ENCODE measurements at places on chromosomes 6 and 20.

- DNase-seq, result no peak
Measured at GRCh38 chr20:8858181-8858787, 210.6 kb upstream of the PLCB4 start.

DNA sequence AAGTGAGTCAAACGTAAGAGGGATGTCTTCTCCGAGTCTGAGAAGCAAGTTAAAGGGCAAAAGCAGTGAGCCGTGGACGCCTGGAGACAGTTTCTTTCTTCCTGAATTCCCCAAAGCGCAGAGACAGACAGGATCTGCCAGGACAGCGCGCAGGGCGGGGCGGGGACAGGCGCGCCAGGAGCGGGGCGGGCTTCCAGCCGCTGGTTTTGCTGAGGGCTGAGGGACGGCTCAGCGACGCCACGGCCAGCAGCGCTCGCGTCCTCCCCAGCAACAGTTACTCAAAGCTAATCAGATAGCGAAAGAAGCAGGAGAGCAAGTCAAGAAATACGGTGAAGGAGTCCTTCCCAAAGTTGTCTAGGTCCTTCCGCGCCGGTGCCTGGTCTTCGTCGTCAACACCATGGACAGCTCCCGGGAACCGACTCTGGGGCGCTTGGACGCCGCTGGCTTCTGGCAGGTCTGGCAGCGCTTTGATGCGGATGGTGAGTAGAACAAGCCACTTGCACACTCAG lies at the start of gene SCGN:
Gene SCGN, plus strand, starts transcription at position 209 of the 509 bp plus-strand sequence. Its CDS starts 189 bp downstream, at position 398.
- peak; percentile 57 for DNase-seq

DNA sequence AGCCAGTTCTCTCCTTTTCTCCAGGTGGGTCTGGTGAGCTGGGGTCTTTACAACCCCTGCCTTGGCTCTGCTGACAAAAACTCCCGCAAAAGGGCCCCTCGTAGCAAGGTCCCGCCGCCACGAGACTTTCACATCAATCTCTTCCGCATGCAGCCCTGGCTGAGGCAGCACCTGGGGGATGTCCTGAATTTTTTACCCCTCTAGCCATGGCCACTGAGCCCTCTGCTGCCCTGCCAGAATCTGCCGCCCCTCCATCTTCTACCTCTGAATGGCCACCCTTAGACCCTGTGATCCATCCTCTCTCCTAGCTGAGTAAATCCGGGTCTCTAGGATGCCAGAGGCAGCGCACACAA lies 765 bp upstream of the CFB start:
- no peak for DNase-seq

DNA sequence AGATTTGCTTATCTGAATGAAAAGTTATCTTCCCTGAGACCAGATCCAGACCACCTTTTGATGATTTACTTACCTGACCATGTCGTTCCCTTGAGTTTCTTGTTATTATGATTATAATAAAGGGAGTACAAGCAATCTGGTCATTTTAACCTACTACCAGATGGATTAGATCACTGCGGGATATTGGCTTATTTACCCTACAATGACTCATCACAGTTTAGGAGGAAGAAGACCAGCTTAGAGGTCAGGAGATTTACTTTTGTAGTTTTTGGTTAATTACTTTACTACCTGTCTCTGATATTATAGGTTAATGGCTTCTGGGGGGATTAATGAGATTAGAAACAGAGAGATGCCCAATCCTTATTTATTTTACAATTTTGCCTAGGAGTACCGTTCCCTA lies 10.7 kb downstream of the PKIB start:
- no peak for DNase-seq

DNA sequence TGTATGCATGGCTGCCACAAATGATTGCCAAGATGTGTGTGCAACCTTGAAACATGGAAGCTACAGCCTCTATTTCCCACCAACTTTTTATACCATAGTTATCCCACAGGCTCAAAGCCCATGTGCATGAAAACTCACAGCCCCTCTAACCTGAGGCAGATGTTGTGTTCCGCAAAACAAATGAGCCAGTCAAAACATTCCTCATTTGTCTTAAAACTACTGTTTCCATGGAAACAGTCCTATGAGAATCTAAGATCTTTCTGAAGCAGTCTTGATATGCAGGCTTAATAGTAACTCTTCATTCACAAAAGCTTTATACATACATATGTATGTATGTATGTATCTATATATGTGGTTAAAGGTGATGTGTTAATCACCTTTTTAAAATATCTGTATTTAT lies 31.2 kb upstream of the MANEA start:
- DNase-seq, result no peak

- DNase-seq, result no peak
Measured at GRCh38 chr20:4920131-4920530, 81.2 kb downstream of the SLC23A2 start.

DNA sequence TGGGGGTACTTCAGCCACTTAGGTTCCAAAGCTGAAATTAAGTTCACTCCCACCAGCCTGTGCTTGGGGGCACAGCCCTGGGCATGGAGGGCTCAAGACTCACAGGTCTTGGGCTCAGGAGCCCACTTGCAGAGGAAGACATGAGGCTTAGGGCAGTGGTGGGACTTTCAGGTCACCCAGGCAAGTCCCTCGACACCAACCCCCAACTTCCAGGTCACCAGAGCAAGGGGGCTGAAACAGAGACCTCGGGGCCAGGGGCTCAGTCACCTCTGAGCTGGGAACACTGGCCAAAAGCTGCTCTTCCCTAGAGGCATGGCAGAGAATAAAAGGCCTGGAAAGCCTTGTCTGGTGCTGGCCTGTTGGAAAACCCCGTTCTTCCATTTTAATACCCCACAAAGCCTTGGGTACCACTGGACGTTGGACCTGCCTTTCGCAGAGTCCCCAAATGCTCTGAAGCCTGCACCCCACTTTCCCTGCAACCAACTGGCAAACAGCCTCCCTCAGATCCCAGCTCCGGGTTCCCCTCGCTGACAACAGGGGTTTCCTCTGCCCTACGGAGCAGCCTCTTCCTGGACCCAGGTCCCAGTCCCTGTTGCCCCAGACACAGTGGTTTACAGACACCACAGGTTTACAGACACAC lies 160.9 kb upstream of the PMEPA1 start:
- no peak for DNase-seq

GRCh38 chr20:1741309-1742048 lies 83.9 kb upstream of the SIRPG start:
- no peak for DNase-seq

DNA sequence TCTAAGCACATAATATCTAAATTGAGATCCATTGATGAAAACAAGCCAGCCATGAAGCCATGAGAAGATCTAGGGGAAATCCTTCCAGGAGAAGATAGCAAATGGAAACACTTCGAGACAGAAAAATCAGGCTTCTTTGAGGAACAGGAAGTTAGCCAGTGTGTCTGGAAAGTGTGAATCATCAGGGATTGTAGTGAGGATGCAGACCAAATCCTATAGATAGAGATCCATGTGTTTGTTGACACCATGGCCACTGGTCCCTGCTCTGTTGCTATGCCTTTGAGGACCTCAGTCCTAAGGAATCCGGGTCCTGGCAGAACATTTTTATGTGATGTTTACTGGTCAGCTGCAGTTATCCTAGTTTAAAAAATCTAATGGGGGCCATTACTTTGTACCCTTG lies 6.6 kb upstream of the ELOVL2 start:
- no peak for DNase-seq

DNA sequence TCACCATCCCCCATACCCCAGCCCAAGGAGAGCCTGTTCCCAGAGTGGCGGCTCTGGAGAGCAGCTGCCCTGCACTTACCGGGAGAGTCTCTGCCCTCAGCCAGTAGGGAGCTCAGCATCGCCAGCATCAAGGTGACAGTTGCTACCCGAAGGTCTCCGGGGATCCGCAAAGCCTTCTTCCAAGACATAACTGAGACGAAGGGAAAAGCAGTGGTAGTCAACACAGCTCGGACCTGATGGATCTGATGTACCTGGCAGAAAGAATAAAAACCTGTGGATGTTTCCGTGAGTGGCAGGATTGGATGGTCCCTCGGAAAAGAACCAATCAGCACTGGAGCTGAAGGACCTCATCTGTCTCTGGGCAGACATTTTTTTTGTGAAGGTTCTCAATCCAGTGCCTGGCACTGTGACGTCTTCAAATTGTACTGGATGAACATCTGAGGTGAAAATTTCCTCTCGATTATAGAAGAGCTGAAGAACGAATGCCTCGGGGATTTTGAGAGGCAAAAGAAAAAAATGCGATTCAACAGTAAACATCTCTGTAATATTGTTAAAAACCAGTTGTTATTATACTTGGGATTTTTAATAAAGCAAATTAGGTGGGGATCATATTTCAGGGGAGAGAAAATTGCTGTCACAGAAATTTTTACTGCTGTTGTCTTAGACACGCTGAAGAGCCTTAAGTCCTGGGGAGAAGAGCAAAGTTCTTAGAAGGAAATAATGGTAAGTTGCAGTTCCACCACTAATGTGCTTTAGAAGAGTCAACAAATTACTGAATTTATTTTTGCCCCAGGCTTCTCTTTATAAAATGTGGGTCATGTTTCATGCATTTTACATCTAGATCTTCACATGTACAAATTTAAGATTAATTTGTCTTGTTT lies at the start of gene HLA-DQB1:
Gene HLA-DQB1, minus strand, starts transcription at position 238 of the 881 bp plus-strand sequence. Its CDS starts 50 bp downstream, at position 188.
- peak; percentile 26 for DNase-seq

DNA sequence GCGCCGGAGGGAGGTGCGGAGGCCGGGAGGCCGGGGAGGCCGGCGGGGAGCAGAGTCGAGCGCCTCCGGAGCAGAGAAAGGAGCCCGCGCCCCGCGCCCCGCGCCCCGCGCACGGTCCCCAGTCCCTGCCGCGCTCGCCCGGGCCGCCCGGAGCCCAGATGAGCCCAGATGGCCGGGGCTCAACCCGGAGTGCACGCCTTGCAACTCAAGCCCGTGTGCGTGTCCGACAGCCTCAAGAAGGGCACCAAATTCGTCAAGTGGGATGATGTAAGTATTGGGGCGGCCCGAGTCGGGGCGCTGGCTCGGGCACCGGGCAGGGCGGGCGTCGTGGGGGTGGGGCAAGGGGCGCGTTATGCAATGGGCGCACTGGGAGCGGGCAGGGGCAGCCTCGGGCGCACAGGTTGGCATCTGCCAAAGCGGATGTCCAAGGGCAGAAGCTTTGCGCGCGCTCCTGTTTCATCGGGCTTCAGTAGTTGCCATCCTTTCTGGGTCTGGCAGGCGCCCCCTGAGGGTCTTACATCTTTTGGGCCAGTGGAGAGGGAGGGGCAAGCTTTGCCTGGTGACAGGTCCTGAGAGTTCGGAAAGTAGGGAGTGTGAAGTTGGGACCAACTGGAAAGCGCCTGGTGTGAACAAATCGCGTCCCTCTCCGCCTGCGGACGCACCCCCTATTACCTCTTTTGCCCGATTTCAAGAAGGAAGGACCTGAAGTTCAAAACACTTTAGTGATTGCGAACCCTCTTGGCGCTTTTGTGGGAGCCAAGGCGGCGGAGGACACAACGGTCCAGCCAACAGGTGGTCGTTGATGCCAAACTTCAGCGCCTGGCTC lies 631 bp downstream of the PLCB1 start:
- peak; percentile 37 for DNase-seq

GRCh38 chr6:30810813-30811339 lies 66.5 kb upstream of the IER3 start:
- peak; percentile 85 for DNase-seq

- no peak for DNase-seq
Measured at GRCh38 chr20:4122926-4123325, 107.6 kb upstream of the RNF24 start.

DNA sequence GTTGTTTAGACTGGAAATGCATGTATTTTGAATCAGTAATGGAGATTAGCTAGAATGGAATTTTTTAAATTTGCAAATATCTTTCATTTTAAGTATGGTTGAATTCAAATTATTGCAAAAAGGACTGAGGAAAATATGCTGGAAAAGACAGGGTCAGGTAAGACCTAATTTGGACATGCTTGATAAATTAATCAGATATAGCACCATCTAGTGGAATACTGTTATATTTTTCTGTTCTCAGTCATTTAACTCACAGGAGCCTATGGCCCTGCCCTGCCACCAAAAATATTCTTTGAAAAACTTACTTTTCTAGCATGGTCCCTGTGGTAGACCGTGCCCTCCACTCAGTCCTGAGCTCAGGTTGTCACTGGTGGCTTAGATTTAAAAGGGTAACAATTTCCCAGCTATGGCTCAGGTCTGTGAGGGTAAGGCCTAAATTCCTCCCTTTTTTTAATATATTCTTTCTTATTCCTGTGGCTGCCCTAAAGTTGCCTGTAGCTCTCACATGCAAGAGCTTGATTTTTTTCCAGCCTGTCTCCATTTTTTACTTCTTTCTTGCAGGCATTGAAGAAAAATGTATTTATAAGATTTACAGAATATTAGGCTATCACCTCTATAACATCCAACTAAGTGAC lies 25.3 kb upstream of the KIAA1586 start:
- no peak for DNase-seq

GRCh38 chr20:53900380-53900999 lies 169.9 kb downstream of the BCAS1 start:
- no peak for DNase-seq

- no peak for DNase-seq
Measured at GRCh38 chr20:16283307-16283706, 289.9 kb downstream of the KIF16B start.

DNA sequence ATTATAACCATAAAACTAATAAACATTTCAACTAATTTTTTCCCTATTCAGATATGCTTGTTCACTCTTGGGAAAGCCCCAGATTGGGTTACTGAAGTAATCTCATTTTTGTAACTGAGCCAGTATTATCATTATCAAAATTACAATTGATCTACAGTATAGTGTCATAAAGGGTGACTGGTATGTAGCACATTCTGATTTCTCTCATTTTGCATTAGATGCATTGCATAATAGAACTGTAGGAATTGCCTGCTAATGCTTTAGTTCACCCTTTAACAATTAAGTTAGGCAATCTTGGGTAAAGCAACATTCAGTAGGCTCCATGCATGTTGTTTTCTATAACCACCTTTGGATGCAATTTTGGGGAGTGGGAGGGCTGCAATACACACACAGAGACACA lies 150.8 kb upstream of the FLRT3 start:
- DNase-seq, result no peak

DNA sequence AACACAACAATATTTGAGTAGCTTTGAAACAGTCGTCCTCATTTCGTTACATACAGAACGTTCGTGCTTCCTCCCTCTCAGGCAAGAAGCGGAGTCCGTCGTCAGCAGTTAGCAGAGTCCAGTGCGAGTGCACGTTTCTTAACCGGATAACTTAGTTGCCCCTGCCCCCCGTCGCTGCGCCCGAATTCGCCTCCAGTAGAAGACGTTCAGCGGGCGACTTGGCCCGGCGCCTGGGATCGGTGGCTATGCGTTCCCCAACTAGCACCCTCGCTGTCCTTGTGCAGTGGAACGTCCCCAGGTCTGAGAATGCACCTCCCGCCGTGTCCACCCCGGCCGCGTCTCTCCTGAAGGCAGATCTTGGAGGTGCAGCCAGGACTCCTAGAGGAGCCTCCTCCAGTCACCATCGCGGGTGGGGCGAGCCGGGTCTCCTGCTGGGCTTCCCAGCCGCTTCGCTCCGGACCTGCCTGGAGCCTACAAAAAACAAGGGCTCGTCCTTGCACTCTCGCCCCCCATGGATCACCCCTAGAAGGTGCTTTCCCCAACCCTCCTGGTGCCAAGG lies 910 bp upstream of the PCSK2 start:
- peak; percentile 3 for DNase-seq

DNA sequence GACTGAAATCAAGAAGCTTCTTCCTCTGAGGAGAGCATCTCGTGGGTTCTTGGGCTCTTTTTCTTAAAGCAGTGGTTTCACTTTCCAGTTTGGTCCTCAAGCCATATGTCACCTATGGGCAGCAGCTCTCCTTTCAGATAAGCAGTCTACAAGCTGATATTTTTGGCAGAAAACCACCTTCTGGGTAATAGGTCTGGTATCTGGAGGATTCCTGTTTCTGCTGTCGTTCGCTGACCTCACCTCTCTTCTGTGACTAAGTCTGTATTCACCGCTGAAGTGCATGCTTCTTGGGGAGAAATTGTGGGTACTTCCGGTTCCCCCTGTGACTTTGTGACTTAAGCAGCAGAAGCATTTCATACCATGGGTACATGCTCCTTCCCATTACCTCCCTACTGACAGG lies 193.6 kb downstream of the EDN1 start:
- DNase-seq, result peak; percentile 5

Measured in stimulated activated naive CD8-positive, alpha-beta T cell treated with anti-CD3 and anti-CD28 coated beads, Interleukin-15, Interleukin-2, amounts not matched to agents 100 U/mL and 50 U/mL, for 24 hours (primary cell).